Activated T-cell treated with anti-CD3 and anti-CD28 coated beads for 24 hours (primary cell): ENCODE measurements at places on chromosomes 5 and 9.

DNA sequence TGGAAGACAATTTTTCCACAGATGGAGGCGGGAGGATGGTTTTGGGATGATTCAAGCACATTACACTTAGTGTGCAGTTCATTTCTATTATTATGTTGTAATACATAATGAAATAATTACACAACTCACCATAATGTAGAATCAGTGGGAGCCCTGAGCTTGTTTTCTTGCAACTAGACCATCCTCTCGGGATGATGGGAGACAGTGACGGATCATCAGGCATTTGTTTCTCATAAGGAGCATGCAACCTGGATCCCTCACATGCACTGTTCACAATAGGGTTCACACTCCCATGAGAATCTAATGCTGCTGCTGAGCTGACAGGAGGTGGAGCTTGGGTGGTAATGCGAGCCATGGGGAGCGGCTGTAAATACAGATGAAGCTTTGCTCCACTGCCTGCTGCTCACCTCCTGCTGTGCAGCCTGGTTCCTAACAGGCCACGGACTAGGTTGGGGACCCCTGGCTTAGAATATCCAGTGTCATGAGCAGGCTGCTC is 1.6 kb downstream of the STKLD1 start:
- DNase-seq, result no peak

DNA sequence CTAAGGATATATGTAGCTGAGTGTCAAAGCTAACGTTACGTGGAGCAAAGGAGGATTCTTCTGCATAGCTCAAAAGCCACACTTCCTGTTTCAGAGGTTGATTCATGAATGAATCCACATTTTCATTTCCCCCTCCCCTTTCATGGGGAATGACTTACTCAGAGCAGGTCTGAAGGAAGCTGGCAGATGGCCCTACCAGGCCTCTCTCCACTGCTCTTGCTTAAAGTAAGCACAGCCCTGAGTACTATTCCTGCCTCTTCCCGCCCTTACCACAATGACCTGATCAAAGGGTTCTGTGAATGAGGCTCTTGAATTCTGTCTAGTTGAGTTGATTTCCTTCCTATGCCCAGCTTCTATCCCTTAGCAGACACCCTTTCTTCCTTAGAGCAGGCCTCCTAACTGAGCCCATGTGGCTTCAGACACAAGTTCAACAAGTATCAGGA is 6.3 kb downstream of the IGIP start:
- DNase-seq, result no peak

DNA sequence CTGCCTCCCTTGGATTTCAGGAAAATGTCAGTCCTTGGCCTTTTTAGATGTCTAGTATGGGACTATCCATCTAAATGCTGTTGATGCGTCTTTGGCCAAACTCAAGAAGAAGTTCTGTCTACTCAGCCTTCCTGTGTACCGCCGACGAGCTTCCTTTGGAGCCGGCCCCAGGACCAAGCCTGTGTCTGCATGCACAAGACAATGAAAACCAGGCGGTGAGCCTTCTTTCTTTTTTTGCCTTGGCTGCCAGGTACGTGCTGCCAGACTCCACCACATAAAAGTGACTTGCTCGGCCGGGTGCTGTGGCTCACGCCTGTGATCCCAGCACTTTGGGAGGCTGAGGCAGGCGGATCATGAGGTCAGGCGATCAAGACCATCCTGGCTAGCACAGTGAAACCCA is 6.0 kb upstream of the NEURL1B start:
- no peak for DNase-seq

DNA sequence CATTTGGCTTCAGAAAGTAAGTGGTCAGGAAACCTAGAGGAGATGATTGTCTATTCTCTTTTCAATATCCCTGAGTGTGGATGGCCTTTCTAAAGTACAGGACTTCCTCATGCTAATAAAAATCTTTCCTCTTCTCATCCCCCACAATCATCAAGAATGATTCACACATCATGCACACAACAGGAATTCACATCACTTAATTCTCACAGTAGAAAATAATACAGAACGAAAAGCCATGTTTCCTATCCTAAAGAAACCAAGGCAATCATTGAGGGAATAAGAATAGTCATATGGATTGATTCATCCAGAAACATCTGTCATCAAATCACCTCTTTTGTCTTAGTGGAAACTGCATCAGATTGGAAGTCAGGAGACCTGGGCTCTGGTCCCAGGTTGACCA is 203.1 kb upstream of the PIK3R1 start:
- no peak for DNase-seq

DNA sequence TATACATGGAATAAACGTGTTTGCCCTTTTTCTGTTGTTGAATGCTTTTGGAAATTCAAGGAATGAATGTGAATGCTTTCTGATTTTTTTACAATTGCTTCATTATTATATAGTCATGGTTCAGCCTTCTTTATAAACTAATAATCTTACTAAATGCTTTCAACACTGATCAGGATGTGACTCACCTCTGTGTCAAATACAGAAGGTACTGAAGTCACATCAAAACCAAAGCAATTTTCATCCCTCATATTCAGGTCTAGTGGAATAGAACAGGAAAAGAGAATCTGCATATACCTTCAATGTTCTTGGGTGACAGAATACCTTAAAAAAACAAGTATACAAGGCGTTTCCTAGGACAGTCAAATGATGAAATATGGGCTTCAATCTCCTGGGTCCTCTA is 170.7 kb downstream of the PDE4D start:
- no peak for DNase-seq

DNA sequence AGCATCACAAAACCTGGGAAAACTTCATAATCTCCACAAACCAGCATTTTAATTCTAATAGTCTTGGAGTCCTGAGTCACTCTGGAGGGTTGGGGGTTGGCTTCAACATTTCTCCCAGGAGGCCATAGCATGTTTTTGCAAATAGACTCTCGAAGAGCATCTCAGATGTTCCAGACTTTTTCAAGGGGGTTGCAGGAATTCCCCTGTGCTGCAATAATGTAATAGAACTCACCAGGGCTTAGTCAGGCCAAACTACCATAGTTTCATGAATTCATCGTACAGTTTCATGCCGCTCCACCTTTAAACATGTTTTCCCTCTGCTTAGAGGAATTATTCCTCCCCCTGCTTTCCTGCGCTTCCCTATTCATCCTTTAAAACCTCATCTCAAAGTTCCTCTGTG is 499.5 kb upstream of the KLF4 start:
- DNase-seq, result no peak

DNA sequence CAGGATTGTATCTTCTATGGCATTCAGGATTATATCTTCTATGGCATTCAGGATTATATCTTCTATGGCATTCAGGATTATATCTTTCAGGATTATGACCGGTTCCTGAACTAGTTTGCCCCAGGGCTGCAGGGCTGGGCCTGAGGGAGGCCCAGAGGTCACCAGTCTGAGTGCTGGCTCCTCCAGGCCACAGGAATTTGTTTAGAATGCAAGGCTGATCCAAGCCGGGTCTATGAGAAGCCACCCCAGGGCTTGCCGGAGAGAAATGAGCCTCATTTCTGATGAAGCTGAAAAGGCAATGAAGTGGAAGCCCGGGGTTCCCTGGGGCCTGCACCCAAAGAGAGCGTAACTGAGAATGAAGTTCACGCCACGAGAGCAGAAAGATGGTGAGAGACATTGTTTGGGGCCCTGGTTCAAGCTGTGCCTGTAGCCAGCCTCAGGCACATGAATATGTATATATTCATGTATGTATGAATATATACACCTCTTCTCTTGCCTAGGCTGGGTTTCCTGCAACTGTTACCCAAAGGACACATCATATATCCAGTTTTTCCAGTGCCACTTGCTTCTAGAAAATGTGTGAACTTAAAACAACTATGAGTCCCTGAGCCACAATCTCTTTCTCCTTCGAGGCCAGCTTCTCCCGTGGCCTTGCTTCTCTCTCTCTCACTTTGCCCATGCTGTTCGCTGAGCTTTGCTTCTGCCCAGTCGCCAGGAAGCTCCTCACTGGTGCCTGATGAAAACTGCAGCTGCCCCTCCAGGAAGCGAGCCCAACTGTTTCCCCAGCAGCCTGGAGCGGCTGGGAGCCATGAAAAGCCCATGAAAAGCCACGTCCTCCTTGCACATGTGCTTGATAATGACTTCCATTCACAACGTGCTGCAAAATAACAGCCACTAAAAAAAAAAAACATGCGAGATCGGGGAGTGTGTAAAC is 62.3 kb downstream of the GTF3C4 start:
- no peak for DNase-seq

GRCh38 chr9:111871499-111871855 is 25.1 kb upstream of the UGCG start:
- no peak for DNase-seq
